ENCODE measurements at places on chromosomes 12 and 14.

GRCh38 chr14:55077170-55078151, 26.0 kb downstream of the MAPK1IP1L start:
- peak; percentile 82 for ATAC-seq

- ATAC-seq, result no peak
Observed at GRCh38 chr12:578748-579419, 84.4 kb downstream of the NINJ2 start.

DNA sequence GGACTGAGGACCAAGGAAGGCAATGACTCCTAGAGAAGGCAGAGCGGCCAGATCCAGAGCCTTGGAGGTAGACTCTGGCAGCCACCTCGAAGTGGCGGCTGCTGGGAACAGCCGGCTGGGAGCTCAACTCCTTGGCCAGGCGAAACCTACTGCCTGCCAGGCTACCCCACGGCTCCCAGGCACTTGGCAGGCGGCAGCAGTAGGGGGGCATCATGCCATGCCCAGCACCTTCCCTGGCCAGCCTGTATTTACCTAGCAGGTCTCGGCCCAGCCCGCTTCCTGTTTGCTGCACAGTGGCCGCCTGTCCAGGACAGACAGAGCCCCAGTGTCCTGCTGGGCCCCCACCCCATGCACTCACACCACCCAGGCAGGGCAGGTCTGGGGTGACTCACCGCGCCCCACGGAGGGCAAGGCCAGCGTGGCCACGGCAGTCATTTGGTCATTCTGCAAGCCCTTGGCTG, 10.2 kb downstream of the TRPV4 start:
- ATAC-seq, result no peak

DNA sequence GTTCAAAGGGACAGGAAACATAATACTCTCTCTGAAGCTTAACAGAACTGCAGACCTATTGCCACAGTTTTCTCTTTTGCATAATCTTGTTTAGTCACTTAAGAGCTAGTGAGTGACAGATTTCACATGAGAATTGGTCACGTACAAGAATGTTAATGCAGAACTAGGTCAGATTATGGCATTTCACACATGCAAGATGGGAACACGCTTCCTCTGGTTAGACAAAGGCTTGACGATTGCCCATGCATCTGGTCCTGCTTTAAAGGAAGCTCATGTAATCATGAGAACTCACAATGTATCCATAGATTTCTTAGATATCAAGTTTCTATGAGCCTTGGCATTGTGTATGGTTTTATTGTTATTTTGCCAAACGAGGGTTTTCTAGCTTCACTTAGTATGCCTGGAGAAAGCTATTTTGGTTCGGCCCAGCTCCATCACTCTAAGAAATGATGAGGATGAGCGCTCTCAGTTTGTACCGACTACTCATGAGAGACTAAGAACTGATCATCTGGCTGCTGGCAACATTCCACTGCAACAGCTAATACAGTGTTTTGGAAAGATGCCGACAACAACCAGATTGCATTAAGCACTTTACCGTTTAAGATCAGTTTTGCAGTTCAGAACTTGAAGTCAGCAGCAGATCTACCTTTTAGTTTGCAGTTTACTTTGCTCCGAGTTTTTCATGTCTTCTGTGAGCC, 380.0 kb downstream of the DIO2 start:
- no peak for ATAC-seq

GRCh38 chr14:24310646-24311604, at the start of gene LTB4R:
LTB4R (plus strand) TSS chr14:24311502; CDS start chr14:24315652, 4,150 bp downstream.
- ATAC-seq, result peak; percentile 86

DNA sequence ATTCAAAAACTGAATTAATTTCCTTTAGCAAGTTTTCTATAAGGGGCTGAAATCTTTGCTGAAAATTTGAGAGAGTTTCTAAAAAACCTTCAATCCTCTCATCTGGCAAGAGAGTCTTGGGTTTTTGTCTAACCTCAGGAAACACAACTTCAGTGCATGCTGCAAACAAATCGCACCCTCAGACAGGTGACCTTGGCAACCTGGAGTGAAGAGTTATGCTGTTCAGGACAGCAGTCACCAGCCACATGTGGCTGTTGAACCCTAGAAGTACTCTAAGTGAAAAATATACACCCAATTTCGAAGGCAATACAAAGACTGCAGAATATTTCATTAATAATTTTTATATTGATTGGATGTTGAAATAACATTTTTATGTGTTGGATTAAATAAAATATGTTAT, 184.8 kb downstream of the RPS29 start:
- no peak for ATAC-seq

DNA sequence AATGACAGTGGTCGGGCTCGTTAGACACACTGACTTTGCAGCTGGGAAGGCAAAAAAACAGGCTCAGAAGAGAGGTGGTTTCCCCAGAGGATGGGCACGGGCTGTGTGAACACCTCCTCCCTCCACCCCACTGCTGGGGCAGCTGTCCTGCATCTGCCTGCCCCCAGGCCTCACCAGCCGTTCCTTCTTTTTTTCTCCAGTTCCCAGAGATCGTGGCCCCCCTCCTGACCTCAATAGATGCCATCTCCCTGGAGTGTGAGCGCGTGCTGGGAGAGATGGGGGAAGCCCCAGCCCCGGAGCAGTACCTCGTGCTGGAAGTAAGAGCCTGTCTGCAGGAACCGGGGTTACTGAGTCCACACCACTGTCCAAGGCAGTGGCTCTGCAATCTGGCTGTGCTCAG, 17.4 kb downstream of the MVK start:
- no peak for ATAC-seq

- no peak for ATAC-seq
Observed at GRCh38 chr12:110351119-110351518, 52.4 kb downstream of the ANAPC7 start.

- ATAC-seq, result no peak
Observed at GRCh38 chr12:122183588-122183940, 641 bp downstream of the LRRC43 start.

GRCh38 chr12:94990222-94990621, 13.3 kb downstream of the NDUFA12 start:
- ATAC-seq, result peak; percentile 36
